Activated T-cell treated with anti-CD3 and anti-CD28 coated beads, Interleukin-2, amount 50 U/mL, for 72 hours (primary cell): ENCODE measurements at places on chromosomes 7 and 10. TPM values are rescaled to one million over a fixed set of nuclear protein-coding genes. Genes with fewer than 3 reads are reported as not detected.

GRCh38 chr7:134995239-134996096 is 9.2 kb downstream of the AGBL3 start:
- no peaks in the 10 kb centered on the region for H3K27me3 ChIP-seq
- H3K36me3 ChIP-seq, result peaks cover 1% of the 10 kb centered on the region
- DNase-seq, result peak; percentile 15
- peak overlapping the region; percentile 47 for H3K4me3 ChIP-seq
- peaks cover 65% of the 10 kb centered on the region for H3K4me1 ChIP-seq

DNA sequence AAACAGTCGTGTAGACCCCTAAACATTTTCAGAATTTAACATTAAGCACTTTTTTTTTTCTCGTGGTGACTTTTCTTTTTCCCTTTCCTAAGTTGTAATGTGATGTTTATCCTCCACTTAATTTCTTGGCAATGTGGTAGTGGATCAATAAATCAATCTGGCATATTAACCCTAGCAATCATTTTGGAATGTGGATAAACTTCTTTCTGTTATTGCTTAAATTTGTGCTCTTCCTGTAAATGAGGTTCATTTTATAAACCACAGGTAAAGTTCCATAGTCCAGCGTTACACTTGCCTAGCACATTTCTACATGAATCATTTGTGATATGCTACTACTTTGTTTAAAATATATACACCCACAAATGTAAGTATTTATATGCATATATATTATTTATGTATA is 247.4 kb upstream of the ETV1 start:
- no peaks in the 10 kb centered on the region for H3K36me3 ChIP-seq
- no peak overlapping the region for H3K27ac ChIP-seq
- no peaks in the 10 kb centered on the region for H3K4me1 ChIP-seq
- no peak overlapping the region for H3K4me3 ChIP-seq
- H3K27me3 ChIP-seq, result no peaks in the 10 kb centered on the region

DNA sequence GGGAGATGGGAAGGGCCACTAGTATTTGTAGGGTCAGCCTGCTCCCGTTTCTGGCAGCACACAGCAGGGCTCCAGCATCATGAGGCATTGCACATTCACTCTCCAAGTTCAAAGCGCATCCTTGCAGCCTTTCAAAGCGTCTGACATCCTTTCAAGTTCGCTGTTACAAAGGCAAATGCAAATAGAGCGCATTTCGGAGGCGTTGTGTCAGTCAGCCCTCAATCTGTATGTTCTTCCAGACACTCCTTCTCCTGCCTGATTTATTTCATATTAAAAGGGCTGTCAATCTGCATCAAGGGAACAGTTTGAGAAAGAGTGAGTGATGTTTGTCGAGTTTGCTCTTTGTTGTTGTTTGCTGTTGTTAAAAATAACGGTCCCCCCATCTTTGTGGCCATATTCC is 188.5 kb downstream of the SNX10 start:
- no peaks in the 10 kb centered on the region for H3K4me1 ChIP-seq
- H3K27ac ChIP-seq, result no peak overlapping the region
- DNase-seq, result no peak

GRCh38 chr7:129535896-129536295 is 33.6 kb downstream of the SMKR1 start:
- H3K4me1 ChIP-seq, result peaks cover 23% of the 10 kb centered on the region
- H3K4me3 ChIP-seq, result peak overlapping the region; percentile 72
- no peaks in the 10 kb centered on the region for H3K36me3 ChIP-seq
- H3K27ac ChIP-seq, result no peak overlapping the region
- H3K27me3 ChIP-seq, result peaks cover 16% of the 10 kb centered on the region
- peak; percentile 28 for DNase-seq

DNA sequence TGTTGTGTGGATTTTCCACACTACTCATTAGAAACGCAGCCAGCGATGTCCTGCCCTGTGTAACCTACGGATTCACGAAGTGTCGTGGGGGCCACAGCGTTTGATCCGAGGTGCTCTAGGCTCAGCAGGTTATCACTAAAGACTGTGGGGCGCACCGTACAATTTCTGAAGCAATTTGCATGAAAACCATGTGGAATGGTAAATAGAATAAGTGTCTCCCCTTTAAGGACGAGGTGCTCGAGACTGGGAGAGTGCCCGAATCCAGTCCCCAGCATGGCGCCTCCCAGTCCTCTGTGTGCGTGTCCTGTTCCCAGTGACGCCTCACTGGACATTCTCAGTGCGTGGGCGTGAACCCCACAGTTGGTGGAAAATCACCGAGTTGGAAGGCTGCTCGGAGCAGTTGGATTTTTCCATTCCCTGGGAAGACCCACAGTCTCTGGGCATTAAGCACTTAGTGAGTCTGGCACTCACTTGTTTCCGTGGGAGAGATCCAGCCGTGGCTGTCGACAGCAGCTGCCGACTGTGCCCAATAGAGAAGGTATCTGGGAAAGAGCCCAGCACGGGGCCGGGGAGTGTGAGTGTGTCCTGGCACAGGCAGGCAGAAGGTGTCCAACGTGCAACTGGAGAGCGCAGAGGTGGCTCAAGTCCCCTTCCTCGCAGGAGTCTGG is 37.0 kb downstream of the PFKP start:
- no peaks in the 10 kb centered on the region for H3K27me3 ChIP-seq
- H3K27ac ChIP-seq, result no peak overlapping the region
- peaks cover 10% of the 10 kb centered on the region for H3K36me3 ChIP-seq
- H3K4me3 ChIP-seq, result no peak overlapping the region
- no peak for DNase-seq
- no peaks in the 10 kb centered on the region for H3K4me1 ChIP-seq

DNA sequence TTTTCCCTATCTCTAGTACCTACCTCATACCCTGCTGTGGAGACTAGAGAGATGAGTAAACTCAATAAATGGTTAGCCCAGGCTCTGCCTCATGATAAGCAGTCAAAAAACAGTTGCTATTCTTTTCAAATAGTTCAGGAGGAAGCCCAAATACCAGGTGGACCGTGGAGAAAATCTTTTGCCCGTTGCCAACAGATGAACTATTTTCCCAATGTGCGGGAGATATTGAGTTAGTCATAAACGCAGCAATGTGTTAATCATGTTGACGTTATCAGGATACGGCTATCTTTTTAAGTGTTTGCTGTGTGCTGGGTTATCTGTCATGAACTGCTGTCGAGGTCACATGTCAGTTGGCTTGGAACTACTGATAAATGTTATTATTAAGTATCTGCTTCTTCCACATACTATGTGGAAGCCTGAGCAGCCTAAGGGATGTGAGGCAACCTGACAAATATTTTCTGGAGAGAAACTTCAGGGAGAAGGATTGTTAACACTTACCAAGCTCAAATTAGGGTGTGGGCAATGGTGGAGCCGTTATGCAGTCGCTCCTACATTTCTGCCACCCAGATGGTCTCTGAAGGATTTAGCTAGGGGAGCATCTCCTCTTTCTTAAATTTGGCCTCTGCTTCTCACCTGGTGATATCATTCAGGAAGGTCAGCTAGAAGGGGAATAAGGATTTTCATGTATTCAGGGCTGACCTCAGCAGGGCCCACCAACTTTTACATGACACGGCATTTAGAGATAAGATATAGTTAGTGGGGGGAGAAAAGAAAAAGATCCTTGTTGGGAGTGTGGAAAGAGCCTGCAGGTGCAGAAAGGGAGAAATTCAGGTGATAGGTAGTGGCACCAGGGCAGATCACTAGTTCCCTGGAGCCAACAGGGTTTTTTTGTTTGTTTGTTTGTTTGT is 33.5 kb upstream of the SLC26A3 start:
- DNase-seq, result no peak
- no peaks in the 10 kb centered on the region for H3K4me1 ChIP-seq
- H3K27ac ChIP-seq, result peak overlapping the region; percentile 5

DNA sequence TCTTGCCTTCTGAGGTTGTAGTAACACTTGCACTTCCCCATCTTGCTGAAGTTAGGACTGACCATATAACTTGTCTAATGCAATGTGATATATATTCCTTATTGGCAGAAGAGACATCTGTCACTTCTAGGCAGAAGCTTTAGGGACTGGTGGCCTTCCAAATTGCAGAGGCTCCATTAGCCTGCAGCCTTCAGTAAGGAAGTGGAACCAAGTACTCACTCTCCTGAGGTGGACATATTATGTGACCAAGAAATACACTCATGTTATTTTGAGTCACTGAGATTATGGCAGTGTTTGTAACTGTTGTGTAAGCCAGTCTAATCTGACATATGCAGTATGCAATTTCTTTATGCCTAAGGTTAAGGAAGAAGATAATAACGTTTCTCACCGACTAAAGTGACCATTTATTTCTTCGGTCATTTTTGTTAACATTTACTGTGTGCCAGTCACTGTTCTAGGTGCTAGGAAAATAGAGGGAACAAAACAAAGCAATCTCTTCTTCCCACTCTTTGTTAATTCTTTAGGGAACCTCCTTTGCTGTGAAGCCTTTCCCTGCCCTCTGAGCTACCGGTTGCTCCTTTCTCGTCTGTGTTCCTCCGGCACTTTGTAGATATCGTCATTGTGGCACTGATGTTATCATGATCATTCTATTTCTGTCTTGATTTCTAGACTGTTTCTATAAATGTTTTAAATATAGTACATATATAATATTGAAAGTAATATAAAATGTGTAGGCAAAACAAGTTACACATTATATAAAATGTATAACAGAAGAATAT is 52.9 kb upstream of the HBP1 start:
- no peaks in the 10 kb centered on the region for H3K27me3 ChIP-seq
- no peak overlapping the region for H3K4me3 ChIP-seq
- H3K27ac ChIP-seq, result no peak overlapping the region
- H3K36me3 ChIP-seq, result no peaks in the 10 kb centered on the region

DNA sequence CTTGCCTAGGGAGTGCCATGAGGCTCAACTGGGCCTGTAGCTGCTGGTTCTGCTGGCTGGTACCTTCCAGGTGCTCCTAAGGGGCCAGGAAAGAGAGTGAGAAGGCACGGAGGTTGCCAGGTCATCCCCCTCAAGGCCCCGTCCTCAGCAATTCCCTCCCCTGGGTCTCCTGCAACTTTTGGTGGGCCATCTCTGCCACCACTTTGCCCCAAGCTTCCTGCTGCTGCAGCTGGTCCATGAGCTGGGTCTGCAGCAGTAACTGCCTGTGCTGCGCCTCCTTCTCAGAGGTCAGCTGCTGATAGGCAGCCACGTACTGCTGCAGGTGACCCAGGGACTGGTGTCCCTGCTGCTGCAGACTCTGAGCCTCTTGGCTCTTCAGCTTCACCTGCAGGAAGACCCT is 17.3 kb upstream of the MTPAP start:
- no peak for DNase-seq
- no peak overlapping the region for H3K27ac ChIP-seq
- H3K27me3 ChIP-seq, result no peaks in the 10 kb centered on the region
- H3K4me3 ChIP-seq, result no peak overlapping the region
- H3K4me1 ChIP-seq, result peaks cover 16% of the 10 kb centered on the region

GRCh38 chr10:58239561-58240169 is 28.0 kb downstream of the IPMK start:
- peaks cover 12% of the 10 kb centered on the region for H3K36me3 ChIP-seq
- no peak overlapping the region for H3K4me3 ChIP-seq
- H3K27ac ChIP-seq, result peak overlapping the region; percentile 67
- no peak for DNase-seq
- H3K27me3 ChIP-seq, result no peaks in the 10 kb centered on the region

DNA sequence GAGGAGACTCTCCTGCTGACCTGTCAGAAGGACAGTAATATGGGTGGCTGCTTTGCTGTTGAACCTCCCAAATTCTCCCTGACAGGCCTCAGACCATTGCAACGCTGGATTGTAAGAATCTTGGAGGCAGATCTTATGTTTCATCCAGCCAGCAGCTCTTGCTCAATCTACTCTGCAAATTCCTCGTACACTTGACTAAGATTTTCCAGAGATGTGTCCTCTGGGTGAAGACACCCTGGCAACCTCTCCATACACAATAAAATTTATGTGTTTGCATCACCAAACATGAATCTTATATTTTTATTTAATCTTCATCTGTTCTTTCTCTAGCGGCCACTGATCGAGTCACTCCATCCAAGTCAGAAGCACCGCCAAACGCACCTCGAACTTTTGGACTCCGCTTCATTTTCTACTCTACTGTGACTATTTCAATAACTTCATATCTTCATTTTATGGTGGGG is 623.1 kb downstream of the ACTR3B start:
- DNase-seq, result no peak
- H3K36me3 ChIP-seq, result no peaks in the 10 kb centered on the region
- H3K4me3 ChIP-seq, result no peak overlapping the region
- no peaks in the 10 kb centered on the region for H3K4me1 ChIP-seq

DNA sequence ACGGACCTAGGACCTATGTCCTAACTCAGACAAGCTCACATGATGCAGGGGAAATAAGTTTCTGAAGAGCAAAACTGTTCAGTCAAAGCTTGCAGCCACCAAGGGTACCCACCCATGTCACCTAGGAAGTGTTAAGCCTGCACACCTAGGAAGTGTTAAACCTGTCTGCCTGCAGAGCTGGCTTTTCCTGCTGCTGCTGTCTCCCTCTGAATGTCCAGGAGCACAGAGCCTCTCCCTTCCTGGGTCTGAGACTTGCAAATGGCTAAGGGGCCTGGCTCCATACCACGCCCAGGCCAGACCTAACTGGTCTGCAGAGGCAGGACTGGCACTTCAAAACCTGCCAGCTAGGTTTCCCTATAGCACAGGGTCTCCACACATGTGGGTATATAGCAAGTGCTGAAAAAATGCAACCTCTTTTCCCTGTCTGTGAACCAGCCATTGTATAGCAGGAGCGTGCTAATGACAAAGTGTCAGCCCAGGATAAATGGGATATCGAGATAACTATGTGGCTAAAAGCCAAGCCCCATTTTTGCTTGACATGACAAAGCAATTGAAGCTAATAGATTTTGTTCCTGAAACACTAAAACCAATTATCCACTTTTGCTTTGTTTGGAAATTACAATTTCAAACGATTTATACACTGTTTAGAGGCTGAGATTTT is 1.5 kb downstream of the GDF2 start:
- H3K4me1 ChIP-seq, result no peaks in the 10 kb centered on the region
- H3K36me3 ChIP-seq, result no peaks in the 10 kb centered on the region
- DNase-seq, result no peak
- no peak overlapping the region for H3K27ac ChIP-seq

GRCh38 chr7:28156401-28156800 is 24.2 kb downstream of the JAZF1 start:
- no peak overlapping the region for H3K27ac ChIP-seq
- H3K4me1 ChIP-seq, result peaks cover 58% of the 10 kb centered on the region
- DNase-seq, result no peak
- peaks cover 22% of the 10 kb centered on the region for H3K27me3 ChIP-seq

DNA sequence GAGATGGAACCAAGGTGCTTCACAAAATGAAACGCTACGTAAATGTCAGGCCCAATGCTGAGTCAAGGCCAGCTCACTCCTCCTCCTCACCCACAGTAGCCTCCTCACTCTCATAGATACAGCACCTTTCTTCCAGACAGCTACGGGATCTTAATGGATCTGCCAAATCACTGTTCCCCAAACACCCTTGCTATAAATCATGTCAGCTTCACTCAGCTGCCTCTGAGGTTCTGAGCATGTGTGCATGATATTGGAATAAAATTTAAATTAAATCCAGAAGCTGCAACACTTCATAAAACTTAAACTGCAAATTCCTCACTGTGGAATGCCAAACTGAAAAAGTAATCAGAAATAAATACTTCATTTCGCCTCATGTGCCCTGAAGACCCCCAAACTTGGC is 14.7 kb upstream of the CPXM2 start:
- no peaks in the 10 kb centered on the region for H3K36me3 ChIP-seq
- peaks cover 26% of the 10 kb centered on the region for H3K27me3 ChIP-seq
- H3K27ac ChIP-seq, result no peak overlapping the region
- DNase-seq, result no peak

- no peaks in the 10 kb centered on the region for H3K36me3 ChIP-seq
- H3K27me3 ChIP-seq, result no peaks in the 10 kb centered on the region
- H3K4me1 ChIP-seq, result no peaks in the 10 kb centered on the region
- no peak overlapping the region for H3K27ac ChIP-seq
These were observed 56.7 kb upstream of the EBF3 start for GRCh38 chr10:130020651-130021382.

ICA1 gene
- 2.7 TPM for total RNA-seq

DAGLB gene
- total RNA-seq, result 17.9 TPM

MRLN gene
- total RNA-seq, result not detected

KNDC1 gene
- 0.28 TPM for total RNA-seq

PRF1 gene
- 102 TPM for total RNA-seq

ANKRD1 gene
- total RNA-seq, result not detected

TMEM176B gene
- not detected for total RNA-seq

FBXL13 gene
- total RNA-seq, result 1.0 TPM
